NCI-H510A (cell line): ENCODE measurements at places on chromosomes 7 and 10.

DNA sequence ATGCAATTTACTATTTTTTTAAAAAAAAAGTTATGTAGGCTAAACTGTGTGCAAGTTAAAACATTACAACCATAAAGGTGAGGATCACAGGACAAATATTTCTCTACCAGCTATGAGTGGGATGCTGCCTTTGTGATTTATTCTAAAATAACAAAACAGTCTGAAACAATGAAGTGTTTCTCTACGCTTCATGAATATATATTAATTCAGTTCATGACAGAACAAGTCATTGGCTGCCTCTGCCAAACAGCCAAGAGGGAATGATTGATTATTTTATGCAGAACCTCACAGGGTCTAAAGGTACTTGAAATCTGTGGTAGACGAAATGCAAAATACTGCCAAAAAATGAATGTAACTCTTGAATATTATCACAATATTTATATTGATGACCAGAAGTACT lies 29.0 kb upstream of the SOSTDC1 start:
- DNase-seq = no peak

- no peak for DNase-seq
Observed at GRCh38 chr7:91324663-91325062, 60.4 kb downstream of the FZD1 start.

- DNase-seq = peak; percentile 67
Observed at GRCh38 chr7:35253710-35254495, at the start of gene TBX20. Gene TBX20 (minus strand): TSS chr7:35254100. CDS start chr7:35253620, 480 bp downstream.

GRCh38 chr7:8277394-8277982 lies 15.5 kb upstream of the ICA1 start:
- no peak for DNase-seq

- DNase-seq = no peak
Observed at GRCh38 chr10:69682955-69683474, 53.0 kb downstream of the FAM241B start.
